ENCODE measurements at places on chromosomes 6 and 20.

DNA sequence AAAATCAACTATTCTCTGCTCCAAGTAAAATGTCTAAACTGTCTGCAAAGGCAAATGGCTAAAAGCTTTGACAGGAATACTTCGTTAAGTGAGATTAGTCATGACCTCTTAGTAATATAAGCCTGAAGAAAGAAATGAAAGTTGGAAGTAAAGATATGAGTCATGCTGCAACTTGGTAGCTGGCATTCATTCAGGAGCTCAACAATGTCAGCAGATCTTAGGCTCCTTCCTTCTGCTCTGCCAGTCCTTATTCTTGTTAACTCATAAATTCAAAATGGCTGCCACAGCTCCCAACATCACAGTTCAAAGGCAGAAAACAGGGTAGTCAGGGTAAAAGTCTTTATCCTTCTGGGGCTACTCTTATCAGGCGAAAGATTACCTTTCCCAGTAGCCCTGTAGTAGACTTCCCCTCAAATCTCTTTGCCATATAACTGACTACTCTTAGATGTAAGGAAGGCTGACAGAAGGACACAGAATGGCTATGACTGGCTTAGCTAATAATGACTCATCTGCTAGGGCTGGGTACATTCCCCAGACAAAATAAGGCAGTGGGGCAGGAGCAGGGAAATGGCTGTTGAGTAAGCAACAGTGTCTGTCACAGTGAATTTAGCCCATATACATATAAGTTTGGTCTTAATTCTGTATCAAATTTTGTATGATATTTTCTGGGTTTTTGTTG, 24.4 kb upstream of the C6orf62 start:
- DNase-seq: no peak

GRCh38 chr6:148441454-148441911, 98.8 kb downstream of the SASH1 start:
- no peak for DNase-seq

GRCh38 chr6:169556758-169557548, 144.9 kb downstream of the WDR27 start:
- peak; percentile 7 for DNase-seq

DNA sequence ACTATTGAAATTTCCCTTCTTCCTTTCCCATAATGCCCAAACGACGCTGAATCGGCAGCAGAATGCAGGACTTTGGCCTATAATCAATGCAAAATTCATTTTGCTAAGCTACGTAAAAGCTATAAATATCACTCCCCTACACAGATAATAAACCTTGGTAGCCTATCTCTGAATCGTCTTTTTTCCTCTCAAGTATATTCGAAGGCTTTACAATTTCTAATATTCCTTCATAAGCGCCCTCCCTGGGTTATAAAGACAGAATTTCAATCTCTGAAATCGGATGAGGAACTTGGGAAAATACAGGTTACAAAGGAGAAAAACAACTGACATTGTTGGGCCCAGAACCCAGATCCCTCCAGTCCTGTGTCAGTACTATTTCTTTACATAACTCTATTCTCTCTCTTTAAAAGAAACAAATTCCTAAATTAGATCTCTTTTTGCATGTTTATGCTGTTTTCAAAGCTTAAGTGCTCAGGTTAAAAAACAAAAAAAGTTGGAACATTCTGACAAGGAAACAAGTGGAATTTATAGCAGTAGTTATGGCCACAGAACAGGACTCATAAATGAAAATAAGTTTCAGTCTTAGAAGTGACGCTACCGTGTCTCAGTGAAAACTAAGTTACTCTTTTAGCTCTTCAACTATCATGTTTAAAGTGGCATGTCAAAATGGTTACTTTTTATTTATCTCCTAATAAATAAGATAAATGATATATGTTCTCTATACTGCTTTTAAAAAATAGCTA, 84.5 kb downstream of the SESN1 start:
- no peak for DNase-seq

- no peak for DNase-seq
These were observed 183.5 kb upstream of the COL21A1 start for GRCh38 chr6:56430629-56431600.

- DNase-seq: no peak
These were observed 179.5 kb downstream of the CDH26 start for GRCh38 chr20:60137657-60138245.

GRCh38 chr6:41186031-41186562, 14.9 kb downstream of the TREML2 start:
- no peak for DNase-seq

- DNase-seq: no peak
These were observed 177.8 kb upstream of the ECI2 start for GRCh38 chr6:4313044-4313686.

GRCh38 chr6:13916230-13916944, 8.4 kb upstream of the RNF182 start:
- no peak for DNase-seq

DNA sequence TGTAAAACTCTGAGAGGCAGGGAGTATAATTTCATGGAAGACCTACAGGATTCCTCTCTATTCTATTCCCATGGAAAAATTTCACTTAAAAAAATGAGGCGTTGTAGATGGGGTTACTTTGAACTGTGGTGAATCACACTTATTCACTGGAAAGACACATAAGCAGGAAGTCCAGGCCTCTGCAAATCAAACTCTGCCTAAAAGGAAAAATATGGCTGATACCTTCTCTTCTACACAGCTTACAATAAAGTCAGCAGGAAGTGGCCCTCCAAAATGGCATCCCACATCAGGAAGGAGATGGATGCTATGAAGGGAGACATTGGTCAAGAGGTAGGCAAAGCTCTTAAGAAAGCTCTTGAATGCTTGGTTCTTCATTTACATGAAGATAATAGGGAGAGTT, 115.9 kb downstream of the FYN start:
- DNase-seq: no peak

DNA sequence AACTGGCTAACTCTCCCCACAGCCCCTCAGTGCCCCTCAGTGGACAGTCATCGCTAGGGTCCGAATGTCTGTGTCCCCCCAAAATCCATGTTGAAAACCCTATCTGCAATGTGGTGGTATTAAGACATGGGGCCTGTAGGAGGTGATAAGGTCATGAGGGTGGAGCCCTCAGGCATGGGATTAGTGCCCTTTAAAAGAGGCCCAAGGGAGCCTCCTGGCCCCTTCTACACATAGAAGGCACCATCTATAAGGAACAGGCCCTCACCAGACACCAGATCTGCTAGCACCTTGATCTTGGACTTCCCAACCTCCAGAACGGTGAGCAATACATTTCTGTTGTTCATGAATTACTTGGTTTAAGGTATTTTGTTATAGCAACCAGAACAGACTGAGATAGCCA, 6.7 kb upstream of the TRAF3IP2 start:
- DNase-seq: no peak

DNA sequence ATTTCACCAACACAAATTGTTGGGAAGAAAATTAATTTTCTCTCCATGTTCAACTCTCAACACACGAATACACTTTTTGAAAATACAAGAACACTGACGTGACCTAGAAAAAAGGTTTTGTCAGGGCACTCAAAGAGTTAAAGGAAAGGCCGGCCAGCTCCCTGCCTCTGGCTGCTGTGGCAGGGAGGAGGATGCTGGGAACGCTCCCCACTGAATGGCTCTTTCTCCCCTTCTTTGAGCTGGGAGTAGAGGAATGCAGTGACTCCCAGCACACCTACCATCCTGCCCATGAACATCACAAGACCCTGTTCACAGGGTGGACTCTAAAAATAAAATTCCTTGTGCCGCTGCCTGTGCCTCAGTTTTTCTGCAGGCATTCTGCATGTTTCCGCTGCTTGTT, 47.0 kb downstream of the MAP3K5 start:
- no peak for DNase-seq

GRCh38 chr6:138931660-138932059, 56.4 kb downstream of the REPS1 start:
- DNase-seq: no peak

- DNase-seq: no peak
These were observed 82.0 kb downstream of the SLC35F1 start for GRCh38 chr6:117989086-117989485.

- no peak for DNase-seq
These were observed 43.1 kb downstream of the POPDC3 start for GRCh38 chr6:105136431-105137350.

- DNase-seq: no peak
These were observed 118.3 kb upstream of the GRIK2 start for GRCh38 chr6:101275251-101275650.

DNA sequence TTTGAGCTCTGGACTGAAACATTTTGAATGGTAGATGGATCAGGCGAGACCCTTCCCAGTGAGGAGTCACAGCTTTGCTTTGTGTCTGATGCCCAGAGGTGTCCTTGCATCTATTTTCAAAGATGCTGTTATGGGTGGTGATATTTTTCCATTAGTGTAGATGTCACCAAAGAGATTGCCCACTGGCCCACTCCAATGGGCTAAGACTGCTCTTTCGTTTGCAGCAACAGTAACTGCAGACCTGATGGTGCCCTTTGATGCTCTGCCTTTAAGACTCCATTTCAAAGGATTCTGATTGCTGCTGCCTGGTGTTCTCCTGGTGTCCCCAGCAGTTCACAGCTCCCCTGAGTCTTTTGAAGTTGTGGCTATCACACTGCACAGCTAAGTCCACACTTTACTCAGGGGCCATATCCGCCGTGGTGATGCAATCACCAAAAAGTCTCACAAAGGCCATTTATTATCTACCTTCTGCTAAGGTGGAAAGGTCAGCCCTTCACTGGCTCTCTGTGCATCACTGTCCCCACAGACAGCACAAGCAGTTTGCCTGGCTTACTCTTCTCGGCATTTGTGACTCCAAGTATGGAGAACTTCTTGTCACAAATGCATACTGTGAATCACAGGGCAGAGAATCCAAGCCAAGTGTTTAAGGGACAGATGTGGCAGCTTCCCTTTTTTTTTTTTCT, 56.4 kb downstream of the NOX3 start:
- no peak for DNase-seq

DNA sequence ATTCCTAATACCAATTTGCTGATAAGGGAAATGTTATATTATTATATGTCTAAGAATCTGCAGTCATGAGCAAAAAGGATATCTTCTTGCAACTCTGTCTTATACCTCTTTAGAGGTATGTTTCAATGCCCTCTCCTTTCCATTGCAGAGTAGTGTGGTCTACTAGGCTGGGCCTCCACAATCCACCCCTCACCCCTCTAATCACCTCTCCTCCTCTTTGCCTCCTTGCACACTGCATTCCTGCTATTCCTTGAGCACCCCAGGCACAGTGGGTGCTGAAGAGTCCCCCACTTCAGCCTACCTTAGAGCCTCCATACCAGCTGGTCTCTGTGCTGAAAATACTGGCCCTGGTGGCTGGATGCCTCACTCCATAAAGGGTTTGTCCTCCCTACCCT, 26.9 kb downstream of the ARMC2 start:
- DNase-seq: no peak

- no peak for DNase-seq
These were observed 6.6 kb downstream of the PLCB4 start for GRCh38 chr20:9075264-9076095.

GRCh38 chr20:51735728-51736600, 32.2 kb downstream of the ATP9A start:
- no peak for DNase-seq

DNA sequence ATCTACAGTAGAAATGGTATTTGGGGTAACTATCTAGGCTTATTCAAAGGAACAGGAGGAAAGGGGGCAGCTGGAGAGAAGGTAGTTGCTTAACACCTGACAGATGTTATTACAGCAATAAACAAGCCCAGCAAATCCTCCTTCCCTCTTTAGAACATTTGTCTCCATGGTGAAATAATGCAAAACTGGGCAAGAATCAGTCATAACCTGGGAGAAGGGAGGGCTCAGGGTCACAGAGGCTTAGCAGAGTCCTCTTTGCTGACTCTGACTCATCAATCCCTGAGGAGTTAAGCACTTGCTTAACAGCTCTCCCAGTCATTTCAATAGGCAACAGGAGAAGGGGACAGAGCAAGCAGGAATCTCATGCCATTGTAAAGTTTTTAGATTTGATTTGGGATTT, 230.3 kb downstream of the IBTK start:
- DNase-seq: no peak

DNA sequence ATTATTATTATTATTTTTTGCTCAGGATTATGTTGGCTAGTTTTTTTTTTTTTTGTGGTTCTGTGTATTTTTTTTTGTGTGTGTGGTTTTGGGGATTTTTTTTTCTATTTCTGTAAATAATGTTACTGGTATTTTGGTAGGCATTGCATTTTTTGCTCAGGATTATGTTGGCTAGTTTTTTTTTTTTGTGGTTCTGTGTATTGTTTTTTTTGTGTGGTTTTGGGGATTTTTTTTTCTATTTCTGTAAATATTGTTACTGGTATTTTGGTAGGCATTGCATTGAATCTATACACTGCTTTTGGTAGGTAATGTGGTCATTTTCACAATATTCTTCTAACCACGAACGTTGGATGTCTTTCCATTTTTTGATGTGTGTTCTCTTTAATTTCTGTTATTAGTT, 17.4 kb downstream of the PHF3 start:
- DNase-seq: no peak

- no peak for DNase-seq
These were observed 52.7 kb downstream of the CDH22 start for GRCh38 chr20:46255440-46256104.

DNA sequence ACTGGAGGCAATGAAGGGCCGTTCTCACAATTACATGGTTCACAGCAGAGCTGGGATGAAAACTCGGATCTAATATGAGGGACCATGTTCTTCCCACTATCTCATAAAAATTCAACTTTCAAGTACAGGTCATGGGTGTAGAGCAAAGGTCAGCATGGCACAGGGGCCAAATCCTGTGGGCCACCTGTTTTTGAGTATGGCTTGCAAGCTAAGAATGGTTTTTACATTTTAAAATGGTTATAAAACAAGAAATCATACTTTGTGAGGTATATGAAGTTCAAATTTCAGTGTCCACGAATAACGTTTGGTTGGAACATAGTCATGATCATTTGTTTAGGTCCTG, 4.6 kb downstream of the MAP3K5 start:
- no peak for DNase-seq

DNA sequence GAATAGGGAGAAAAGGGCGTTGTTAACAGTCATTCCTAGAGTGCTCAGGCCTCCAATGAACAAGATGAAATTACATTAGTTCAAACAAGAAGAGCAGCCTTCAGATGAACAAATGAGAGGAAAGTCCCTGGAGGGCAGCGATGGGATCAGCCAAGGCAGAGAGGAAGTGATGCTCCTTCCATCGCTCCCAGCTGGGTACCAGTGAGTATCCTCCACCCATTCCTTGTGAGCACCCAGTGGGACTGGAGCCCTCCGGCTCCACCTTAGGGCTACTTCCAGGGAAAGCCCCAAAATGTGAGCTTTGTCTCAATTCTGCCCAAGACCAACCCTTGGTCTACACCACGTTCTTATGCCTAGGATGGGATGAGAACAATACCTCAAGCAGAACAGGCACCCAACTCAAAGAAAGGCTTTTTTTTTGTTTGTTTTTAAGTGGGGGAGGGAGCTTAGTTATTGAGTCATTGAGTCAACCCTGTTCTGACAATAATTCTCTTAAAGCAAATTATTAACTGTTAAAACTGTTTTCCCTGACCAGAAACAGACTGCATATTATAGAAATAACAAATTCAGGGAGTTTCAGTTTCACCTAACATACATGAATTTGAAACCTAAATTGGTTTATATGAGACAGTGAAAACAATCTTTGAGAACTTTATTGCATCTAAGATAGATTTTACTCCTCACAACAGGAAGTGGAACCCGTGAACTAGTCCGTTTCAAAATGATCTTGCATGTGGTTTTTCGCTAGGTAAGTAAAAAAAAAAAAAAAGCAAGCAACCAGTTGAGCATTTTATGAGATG, 106.9 kb downstream of the IPCEF1 start:
- no peak for DNase-seq

GRCh38 chr6:45491048-45491735, 113.5 kb upstream of the SUPT3H start:
- no peak for DNase-seq

GRCh38 chr20:5742041-5742440, 8.2 kb upstream of the SHLD1 start:
- DNase-seq: no peak

- DNase-seq: no peak
These were observed 8.2 kb downstream of the CDH26 start for GRCh38 chr20:59966428-59966827.
